Activated T-cell treated with anti-CD3 and anti-CD28 coated beads for 48 hours (primary cell): ENCODE measurements at places on chromosomes 6 and 20.

GRCh38 chr6:80217794-80218193 lies 111.3 kb downstream of the BCKDHB start:
- no peak for DNase-seq

GRCh38 chr6:163599684-163600083 lies 185.2 kb downstream of the QKI start:
- DNase-seq, result no peak

DNA sequence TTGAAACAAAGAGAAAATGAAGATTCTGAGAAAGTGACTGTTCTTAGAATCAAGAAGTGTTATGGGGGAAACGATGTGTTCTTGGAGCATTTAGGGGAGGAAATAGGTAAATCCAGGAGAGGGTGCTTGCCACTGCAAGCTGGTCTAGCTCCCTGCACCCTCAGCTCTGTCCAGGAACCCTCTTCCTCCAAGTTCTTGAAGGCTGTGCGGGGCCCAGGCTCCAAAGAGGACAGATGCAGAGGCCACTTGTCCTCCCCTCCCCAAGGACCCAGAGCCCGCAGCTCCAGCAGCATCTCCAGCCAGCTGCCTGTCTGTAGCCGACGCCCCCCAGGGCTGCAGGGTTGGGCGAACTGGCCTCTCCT lies 87.9 kb downstream of the CDC5L start:
- no peak for DNase-seq

GRCh38 chr6:161407115-161407514 lies 133.3 kb upstream of the AGPAT4 start:
- DNase-seq, result no peak

- no peak for DNase-seq
These were observed 10.3 kb downstream of the VEGFA start for GRCh38 chr6:43780293-43780692.

- no peak for DNase-seq
These were observed 64.8 kb upstream of the FOXQ1 start for GRCh38 chr6:1247056-1247455.

DNA sequence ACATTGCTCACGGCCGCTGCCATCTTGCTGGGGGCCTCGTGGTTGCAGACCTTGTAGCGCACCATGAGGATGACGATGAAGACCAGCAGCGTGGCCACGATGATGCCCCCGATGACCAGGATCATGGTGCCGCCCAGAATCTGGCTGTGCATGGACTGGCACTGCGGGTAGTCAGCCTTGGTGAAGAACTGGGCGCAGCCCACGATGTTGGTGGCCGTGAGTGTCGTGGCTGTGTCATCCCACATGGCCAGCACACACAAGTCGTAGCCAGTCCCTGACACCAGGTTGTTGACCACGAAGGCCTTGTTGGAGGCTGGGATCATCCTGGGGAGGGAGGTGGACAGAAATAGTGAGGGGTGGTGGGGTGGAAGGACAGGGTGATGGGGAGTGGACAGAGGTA lies 194.6 kb downstream of the LRFN2 start:
- no peak for DNase-seq

GRCh38 chr20:57240581-57241362 lies 25.7 kb downstream of the BMP7 start:
- DNase-seq, result no peak

DNA sequence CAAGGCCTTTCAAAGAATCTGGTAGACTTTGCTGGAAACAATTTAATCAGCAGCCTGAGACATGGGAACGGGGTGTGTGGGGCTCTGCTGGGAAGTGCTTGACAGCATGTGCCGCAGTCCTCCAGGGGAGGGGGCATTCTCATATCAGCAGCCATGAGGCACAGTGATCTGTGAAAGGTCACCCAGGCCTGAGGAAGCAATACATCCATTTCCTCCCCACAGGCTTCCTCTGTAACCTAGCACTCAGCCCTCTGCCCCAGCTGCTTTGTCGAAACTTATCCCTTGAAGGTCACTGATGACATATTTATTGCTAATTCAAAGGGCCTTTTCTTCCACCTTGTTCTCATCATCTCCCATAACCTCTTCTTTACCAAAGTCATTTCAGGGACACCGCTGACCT lies 103.3 kb downstream of the TNFAIP3 start:
- peak; percentile 9 for DNase-seq

- DNase-seq, result no peak
These were observed 547.8 kb downstream of the CDH26 start for GRCh38 chr20:60506061-60506460.

DNA sequence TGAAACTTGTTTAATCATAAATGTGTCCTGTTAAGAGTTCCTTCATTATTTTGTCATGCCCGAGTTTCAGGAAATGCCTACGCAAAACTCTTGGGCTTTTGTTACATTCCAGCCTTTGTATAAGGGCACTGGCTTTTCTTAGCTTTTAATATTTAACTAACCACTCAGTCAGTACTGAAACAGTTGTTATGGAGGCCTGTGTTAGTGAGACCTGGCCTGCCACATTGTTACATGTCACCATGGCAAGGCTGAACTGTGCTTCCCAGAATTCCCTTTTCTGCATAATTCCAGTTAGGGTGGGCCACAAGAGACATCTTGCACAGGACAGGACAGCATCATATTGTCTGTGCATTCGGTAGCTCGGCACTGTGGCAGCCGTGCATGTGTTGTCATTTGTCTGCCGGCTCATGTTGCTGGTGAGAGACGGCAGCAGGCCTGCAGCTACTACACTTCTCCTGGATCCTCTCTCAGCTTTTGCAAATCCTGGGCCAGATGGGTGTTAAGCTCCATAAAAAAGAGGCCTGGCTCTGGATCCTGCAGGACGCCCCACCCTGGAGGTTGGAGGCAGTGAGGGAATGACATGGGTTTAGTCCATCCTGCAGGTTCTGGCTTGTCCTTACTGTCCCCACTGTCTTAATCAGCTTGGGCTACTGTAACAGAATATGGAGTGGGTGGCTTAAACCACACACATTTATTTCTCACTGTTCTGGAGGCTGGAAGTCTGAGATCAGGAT lies 128.8 kb upstream of the DTNBP1 start:
- DNase-seq, result no peak

GRCh38 chr6:165487950-165488349 lies 175.1 kb downstream of the PDE10A start:
- DNase-seq, result no peak

- no peak for DNase-seq
These were observed 770 bp downstream of the TCF19 start for GRCh38 chr6:31158863-31159855.

GRCh38 chr6:53634184-53634631 lies 31.3 kb downstream of the KLHL31 start:
- DNase-seq, result no peak

DNA sequence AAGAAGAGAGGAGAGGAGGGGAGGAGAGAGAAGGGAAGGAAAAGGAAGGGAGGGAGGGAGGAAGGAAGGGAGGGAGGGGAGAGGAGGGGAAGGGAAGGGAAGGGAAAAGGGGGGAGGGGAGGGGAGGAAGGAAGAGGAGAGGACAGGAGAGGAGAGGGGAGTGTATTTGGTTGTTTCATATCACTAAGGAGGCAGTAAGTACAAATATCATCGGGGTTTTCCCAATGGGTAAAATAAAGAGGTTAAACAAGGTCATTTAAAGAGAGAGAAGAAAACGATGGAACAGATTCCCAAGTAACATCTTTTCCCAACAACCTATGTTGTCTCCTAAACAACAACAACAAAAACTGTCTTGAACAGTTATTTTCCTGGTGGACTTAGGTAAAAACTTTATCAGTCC lies 43.6 kb downstream of the MBOAT1 start:
- DNase-seq, result no peak

GRCh38 chr20:49750611-49751396 lies 37.1 kb upstream of the B4GALT5 start:
- no peak for DNase-seq

GRCh38 chr20:45109634-45110033 lies 5.3 kb downstream of the WFDC5 start:
- DNase-seq, result no peak

GRCh38 chr20:3854462-3854871 lies 7.8 kb downstream of the MAVS start:
- no peak for DNase-seq

GRCh38 chr6:21522797-21523456 lies 70.6 kb upstream of the SOX4 start:
- no peak for DNase-seq

DNA sequence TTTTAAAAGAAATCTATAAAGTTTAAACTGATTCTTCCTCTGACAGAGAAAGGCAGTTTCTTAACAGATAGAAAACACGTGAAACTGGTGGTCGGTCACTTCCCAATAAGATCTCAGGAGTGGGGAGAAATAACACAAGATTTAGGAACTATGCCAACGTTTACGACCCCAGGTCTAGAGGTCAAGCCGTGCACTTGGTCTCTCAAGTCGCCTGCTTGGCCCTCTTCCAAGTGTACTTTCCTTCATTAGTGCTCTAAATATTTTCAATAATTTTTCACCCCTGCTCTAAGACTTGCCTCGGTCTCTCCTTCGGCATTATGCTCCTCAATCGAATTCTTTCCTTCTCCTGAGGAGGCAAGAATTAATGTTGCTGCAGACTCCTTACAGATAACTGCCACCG lies 61.7 kb downstream of the TRIM27 start:
- no peak for DNase-seq

DNA sequence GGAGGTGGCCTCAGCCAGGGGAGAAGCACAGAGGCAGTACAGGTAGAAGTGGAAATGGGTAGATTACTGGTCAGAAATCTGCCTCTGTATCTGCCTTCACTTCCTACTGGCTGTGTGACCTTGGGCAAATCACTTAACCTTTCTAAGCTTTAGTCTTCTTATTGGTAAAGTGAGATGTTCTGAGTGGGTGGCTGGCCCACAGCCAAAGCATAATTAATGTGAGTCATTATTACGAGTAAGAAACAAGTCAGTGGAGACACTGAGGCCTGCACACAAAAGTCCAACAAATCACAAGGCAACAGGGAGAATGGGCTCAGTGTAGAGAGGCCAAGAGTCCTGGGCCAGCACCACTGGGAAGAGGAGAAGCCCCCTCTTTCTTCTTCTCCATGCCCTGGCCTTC lies 39.1 kb downstream of the NRN1 start:
- no peak for DNase-seq

GRCh38 chr6:113328886-113329381 lies 528.2 kb upstream of the MARCKS start:
- DNase-seq, result no peak

- no peak for DNase-seq
These were observed 38.3 kb upstream of the MRPS18A start for GRCh38 chr6:43725643-43726580.

- no peak for DNase-seq
These were observed 74.2 kb upstream of the NRN1 start for GRCh38 chr6:6080975-6081374.

GRCh38 chr6:2102316-2102883 lies 143.0 kb downstream of the GMDS start:
- DNase-seq, result no peak

- no peak for DNase-seq
These were observed 44.7 kb downstream of the PLAGL1 start for GRCh38 chr6:143963158-143963919.

DNA sequence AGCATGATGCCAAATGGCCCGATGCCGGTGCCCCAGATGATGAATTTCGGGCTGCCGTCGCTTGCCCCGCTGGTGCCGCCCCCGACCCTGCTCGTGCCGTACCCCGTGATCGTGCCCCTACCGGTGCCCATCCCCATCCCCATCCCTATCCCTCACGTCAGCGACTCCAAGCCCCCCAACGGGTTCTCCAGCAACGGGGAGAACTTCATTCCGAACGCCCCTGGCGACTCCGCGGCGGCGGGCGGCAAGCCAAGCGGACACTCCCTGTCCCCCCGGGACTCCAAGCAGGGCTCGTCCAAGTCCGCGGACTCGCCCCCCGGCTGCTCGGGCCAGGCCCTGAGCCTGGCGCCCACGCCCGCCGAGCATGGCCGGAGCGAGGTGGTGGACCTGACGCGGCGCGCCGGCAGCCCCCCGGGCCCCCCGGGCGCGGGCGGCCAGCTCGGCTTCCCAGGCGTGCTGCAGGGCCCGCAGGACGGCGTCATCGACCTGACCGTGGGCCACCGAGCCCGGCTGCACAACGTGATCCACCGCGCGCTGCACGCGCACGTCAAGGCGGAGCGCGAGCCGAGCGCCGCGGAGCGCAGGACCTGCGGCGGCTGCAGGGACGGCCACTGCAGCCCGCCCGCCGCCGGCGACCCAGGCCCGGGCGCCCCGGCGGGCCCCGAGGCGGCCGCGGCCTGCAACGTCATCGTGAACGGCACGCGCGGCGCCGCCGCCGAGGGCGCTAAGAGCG lies 144.6 kb downstream of the SOBP start:
- peak; percentile 26 for DNase-seq

DNA sequence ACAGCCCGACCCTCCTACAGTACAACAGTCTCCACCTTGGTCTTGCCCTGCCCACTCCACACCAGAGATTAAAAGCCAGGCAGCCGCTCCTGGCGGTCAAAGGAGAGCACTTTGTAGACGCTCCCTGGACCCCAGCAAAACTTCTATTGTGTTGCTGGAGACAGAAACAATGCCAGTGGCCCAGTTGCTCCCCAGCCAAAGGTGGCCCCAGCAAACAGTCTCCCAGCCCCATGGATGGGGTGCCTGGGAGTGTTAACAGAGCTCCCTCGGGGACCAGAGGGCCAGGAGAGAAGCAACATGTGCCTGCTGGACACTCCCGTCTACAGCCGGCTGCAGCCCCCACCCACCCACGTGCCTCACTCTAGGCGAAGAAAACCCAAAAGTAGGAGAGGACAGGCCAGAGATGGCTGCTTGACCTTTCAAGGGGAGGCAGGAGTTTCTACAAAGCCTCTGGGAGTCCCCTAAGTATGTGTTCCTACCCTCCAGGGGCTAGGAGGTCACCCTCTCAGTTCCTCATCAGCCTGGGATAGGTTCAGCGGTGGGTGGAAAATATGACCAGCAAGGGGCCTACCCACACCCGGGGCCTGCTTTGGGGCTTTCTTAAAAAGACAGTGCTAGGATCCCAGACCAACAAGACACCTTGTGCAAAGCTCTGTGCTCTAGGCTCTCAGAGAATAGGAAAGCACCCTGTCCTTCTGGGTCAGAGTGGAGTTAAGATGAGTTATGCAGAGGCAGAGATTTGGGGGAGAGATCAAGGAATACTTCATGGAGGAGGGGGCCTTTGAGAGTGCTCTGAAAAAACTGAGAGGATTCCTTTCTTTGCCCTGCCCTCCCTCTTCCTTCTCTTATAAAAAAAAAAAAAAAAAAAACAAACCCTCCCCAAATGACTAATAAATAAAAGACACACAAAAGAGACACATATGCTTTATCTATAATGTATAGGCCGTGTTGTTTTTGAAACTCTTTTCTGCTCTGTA lies 19.0 kb upstream of the PREX1 start:
- peak; percentile 64 for DNase-seq

DNA sequence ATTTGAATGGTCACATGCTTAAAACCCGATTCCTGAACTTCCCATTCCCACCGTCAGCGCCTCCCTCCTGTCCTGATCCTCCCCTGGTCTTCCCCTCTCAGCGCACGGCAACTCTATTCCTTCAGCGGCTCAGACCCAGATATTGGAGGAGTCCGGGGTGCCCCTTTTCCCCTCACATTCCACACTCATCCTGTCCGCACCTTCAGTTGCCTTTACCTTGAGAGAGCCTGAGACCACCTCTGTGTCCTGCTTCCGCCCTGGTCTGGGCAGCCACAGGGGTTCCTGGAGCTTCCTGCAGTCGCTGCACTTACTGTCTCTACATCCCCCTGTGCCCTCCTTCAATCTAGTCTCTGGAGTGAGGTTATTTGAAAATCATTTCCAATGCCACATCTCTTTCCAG lies 193.4 kb downstream of the BCAS1 start:
- DNase-seq, result no peak
